ENCODE measurements at places on chromosomes 11 and 22.

- no peak for DNase-seq
Observed at GRCh38 chr22:27870234-27871191, 48.5 kb downstream of the PITPNB start.

DNA sequence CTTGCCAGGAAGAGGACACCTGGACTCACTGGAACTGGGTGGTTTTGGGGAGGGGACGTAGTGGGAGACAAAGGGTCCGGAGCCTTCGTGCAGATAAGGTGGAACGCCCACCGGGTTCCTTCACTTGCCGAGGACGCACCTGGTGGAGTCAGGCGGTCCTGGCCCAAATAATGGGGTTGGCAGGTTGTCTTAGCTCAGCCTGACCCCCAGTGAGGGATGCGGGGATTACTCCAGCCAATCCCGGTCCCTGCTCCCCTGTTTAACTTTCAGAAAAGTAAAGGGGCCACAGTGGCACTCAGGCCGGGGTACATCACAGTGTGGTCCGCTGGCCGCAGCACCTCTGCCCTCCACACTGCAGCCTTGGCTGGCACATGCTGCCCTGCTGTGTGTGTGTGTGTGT lies 18.0 kb downstream of the A4GALT start:
- DNase-seq, result no peak

DNA sequence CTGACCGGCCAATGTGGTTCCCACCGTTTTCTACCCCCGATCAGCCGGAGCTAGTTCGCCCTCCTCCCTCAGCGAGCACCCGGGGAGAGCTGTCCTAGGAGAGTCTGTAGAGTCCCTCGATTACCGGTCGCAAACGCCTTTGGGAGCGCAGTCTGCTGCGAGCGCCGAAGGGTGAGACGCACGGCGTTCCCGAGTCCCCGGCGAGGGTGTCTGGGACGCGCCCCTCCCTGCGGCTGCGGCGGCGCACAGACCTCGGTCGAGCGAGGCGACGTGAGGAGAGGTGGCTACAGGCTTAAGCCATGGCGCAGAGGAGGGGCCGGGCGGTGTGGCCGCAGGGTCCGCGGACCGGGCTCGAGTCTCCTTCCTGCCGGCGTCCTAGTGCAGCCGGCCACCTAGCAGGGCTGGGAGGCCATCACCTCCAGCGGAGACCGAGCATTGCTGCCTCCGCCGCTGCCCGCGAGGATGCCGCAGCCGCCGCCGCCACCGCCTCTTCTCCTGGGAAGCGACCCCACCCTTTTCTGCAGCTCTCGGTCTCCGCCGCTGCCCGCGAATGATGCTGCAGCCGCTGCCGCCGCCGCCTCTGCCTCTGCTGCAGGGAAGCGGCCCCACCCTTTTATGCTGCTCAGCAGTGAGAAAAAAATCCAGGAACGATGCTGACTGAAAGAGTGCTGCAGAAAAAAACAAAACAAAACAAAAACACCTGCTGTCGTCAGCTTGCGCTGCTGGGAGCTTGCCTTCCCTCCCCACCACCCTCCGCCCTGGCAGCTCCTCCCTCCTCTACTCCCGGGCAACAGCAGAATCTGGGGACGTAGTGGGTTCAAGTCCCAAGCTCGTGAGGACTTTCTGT lies at the start of gene MAP6:
Gene MAP6, minus strand, starts transcription at position 588 of the 847 bp plus-strand sequence. CDS start 669 bp downstream, outside the sequence.
- no peak for DNase-seq

DNA sequence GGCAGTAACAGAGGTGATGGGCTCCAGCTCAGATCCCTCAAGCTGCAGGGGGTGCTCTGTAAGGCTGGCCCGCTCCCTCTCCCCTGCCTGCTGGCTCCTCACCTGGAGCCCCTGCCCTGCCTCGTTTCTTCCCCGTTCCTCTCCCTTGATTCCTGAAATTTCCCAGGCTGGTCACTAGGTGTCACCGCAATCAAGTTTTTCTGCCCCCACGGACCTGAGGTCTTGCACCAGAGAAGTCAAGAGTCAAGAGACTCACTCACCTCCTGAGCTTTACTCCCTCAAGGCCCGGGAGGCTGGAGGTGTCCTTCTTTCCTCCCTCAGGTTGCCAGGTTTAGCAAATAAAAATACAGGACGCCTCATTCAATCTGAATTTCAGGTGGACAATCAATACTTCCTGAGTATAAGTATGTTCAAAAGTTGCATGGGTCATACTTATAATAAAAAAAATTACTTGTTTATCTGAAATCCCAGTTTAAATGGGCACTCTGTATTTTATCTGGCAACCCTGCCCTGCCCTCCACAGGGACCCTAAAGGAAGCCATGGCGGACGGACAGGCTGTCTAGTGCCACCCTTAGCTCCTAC lies 69.2 kb downstream of the SCUBE1 start:
- DNase-seq, result no peak

DNA sequence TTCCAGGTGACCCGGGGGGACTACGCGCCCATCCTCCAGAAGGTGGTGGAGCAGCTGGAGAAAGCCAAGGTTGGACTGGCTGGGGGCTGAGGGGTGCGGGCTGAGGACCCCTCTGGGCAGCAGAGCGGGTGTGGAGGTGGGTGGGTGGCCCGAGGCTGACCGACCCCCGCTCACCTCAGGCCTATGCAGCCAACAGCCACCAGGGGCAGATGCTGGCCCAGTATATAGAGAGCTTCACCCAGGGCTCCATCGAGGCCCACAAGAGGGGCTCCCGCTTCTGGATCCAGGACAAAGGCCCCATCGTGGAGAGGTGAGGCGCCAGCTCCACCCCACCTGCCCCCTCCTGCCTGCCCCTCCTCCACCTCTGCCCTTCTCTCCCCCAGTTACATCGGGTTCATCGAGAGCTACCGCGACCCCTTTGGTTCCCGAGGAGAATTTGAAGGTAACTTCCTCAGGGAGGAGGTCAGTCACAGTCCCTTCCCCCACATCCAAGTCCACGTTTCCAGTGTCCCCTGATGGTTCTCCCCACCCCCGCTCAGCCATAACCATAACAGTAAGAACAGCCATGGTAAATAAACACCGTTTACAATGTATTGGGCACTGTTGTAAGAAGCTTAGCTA lies 11.2 kb downstream of the DPP3 start:
- no peak for DNase-seq

DNA sequence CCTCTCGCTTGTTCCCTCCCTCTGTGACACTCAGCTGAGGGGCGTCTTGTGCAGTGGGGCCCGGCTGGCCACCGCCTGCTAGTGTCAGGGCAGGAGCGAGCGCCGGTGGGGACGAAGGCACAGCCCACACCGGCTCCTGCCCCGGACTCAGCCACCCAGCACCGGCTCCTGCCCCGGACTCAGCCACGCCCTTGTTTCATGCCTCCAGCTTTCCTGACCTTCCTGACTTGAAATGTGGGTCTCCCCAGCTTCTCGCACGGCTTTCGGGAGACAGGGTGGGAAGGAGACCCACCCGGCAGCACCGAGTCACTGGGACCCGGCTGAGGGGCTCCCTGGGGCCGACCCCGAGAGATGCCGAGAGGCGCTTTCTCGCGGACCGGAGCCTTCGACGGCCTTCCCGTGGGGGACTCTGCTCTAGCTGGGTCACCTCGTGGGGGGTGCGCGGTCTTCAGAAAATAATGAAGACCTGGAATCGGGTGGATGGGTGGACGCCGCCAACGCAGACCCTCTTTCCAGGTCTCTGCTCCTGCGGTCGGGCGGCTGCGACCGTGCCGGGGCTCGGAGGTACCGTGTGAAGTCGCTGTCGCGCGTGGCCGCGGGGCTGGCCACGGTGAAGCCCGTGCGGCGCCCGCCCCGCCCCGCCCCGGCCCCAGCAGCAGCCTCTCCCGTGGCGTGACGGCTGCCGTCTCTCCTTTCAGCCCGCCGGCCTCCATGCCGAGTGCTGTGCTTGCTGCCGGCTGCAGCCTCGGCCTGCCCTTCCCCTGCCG lies 10.2 kb downstream of the GLB1L2 start:
- DNase-seq, result no peak

GRCh38 chr11:20041499-20041898 lies 118.8 kb downstream of the DBX1 start:
- no peak for DNase-seq

DNA sequence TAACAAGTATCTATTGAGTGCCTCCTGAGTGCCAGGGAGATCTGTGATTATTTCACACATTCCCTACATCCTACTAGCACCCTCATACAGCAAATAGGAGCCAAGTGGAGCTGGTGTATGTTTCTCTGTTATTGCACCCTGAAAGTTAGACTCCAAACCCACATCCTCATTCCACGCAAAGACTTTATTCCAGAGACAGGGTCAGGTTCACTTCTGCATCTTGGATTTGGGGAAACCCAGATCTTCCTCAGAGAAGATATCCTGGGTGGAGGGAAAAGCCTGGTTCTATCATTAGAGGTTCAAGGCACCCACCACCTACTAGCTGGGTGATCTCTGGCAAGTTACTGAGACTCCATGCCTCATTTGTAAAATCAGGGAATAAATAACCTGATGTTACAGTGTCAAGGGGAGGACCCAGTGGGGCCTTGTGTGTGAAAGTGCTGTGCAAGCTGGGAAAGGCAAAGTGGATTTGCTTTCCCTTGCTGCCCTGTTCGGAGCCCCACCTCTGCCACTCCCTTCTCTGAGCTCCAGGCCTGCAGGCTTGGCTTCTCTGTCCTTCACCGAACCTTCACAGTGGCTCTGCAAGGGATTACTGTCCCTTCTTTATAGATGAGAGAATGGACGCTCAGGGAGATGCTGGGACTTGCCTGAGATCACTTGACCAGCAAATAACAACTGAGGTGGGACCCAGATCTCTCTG lies 991 bp upstream of the SLCO2B1 start:
- DNase-seq, result no peak

GRCh38 chr22:22884010-22884887 lies 3.4 kb upstream of the IGLL5 start:
- peak; percentile 20 for DNase-seq

DNA sequence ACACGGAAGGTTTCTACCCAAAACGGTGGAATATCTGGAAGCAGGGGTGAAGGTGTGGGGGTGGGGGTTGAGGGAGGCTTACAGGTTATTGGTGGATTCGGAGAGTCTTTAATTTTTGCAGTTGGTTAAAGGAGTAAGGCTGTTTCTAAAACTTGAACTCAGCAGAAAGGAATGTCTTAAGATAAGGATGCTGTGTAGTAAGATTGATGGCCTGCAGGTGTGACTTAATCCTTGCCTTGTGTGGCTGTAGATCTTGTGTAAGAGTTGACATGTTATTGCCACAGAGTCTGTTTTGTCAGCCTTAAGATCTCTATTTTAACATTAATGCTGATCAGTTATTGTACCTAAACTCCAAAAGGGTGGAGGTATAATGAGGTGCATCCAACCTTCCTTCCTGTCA lies 16.4 kb upstream of the OR6M1 start:
- no peak for DNase-seq

DNA sequence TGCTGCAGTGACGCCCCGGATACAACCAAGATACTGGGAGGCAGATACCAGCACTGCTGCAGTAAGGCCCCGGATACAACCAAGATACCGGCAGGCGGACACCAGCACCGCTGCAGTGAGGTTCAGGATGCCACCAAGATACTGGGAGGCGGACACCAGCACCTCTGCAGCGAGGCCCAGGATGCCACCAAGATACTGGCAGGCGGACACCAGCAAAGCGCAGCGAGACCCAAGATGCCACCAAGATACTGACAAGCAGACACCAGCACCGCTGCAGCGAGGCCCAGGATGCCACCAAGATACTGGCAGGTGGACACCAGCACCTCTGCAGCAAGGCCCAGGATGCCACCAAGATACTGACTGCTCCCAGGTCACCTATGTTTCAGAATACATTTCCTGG lies 225.2 kb downstream of the BRD1 start:
- DNase-seq, result no peak

GRCh38 chr11:131688048-131688693 lies 317.8 kb downstream of the NTM start:
- no peak for DNase-seq

DNA sequence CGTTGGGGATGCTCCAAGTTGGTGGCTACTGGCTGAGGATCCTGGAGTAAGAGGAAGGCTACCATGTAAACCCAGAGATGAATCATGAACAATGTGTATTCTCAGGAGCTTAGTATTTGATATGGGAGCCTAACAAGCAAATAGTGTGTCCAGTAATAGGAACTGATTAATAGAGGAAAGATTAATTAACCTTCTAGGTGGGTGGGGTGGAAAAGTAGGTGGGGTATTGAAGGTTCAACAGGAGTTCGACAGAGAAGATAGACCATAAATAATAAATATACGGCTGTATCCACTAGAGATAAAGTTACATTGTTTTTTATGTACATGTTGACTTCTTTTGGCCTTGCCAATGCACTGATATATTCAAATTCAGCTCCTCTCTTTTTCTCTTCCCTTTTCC lies 43.1 kb downstream of the BMAL1 start:
- no peak for DNase-seq

DNA sequence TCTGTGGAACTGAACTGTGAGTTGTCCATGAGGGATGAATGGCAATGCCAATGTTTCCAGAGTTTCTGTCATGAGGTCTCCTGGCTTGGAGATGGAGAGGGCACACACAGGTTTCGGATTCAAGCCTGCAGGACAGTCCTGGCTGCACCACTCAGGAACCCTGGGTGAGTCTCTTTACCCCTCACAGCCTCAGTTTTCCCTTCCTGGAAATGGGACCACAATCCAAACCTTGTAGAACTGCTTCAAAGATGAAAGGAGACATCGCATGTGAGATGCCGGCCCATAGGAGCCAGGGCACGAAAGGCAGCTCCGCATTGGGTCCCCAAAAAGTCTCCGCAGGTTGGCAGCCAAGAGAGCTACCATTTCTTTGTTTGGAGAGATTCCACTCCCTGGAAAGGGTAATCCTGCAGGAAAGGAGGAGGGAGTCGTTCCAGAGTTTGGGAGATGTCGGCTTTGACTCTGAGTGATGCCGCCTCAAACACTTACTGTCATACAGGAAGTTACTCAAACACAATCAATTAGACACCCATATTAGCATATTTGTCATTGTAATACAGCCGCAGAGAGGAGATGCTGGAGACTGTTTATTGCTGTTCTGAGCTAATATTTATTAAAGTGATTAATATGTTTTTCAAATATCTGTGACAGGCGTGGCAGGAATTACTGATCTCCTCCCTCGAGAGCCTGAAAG lies 318.3 kb downstream of the MN1 start:
- no peak for DNase-seq

- DNase-seq, result no peak
Observed at GRCh38 chr11:128921793-128922192, 20.9 kb downstream of the TP53AIP1 start.

GRCh38 chr11:110298301-110298765 lies 1.9 kb upstream of the RDX start:
- no peak for DNase-seq

DNA sequence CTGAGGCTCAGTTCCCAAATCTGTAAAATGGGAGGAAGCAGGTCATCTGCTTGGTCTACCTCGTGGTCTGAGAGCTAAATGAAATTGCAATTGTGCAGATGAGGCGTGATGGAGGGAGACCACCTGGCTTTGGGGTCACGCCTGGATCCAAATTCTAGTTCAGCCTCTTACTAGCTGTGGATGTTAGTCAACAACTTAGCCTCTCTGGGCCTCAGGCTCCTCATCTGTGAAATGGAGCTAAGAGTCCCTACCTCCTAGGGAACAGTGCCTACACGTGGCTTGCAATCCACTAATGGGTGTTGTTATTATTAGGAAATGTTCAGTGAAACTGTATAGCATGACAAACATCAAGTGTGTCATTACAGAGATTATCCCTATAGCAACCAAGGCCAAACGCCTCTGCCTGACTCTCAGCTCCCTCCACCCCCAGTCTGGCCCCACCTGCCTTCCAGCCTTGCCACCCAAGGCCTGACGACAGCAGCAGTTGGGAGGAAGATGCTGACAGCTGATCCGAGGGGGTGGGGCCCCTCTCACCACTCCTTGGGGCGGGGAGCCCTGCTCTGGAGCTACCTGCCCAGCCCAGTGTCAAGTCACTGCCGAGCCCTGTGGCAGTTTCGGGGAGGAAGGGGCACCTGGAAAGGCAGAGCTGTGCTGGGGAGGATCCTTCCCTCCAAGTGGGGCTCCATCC lies 1.7 kb upstream of the RHOD start:
- DNase-seq, result no peak
